NCI-H446 treated with DMSO at 0.1 percent for 48 hours (cell line): ENCODE measurements at places on chromosomes 13 and 19.
A peak's percentile ranks its signal among the peaks of the same experiment; 100 is the strongest.

GRCh38 chr19:19113040-19113626 is 25.1 kb downstream of the TMEM161A start:
- DNase-seq, result no peak

- peak; percentile 98 for DNase-seq
Measured at GRCh38 chr19:44741841-44742329, 6.6 kb upstream of the BCL3 start.

- no peak for DNase-seq
Measured at GRCh38 chr19:3618811-3619630, 7.6 kb downstream of the CACTIN start.

DNA sequence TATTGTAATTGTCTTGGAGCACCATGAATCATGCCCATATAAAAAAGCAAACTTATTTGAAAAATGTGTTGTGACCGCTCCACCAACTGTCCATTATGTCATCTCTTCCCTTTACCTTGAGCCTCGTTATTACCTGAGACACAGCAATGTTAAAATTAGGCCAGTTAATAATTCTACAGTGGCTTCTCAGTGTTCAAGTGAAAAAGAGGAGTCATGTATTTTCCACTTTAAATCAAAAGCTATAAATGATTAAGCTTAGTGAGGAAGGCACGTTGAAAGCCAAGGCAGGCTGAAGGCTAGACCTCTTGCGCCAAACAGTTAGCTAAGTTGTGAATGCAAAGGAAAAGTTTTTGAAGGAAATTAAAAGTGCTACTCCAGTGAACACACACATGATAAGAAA is 210.5 kb downstream of the GPC6 start:
- no peak for DNase-seq

DNA sequence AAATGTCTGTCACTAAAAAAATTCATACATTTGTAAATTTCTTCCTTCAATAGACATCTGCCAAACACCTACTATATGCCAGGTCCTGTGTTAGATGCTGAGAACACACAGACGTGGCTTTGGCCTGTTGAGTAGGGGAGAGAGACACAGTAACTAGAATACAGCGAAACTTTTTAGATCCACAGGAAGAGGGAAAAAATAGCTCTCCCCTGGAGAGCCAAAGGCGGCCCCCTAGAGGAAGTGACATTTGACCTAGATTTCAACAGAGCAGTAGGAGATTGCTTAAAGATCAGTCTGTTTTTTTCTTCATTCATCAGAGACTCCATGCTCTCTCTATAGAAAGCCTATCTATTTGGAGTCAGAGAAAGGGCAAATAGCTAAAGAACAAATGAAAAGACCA is 11.3 kb downstream of the LCP1 start:
- DNase-seq, result no peak

- no peak for DNase-seq
Measured at GRCh38 chr13:98217597-98217996, 40.5 kb upstream of the RNF113B start.

DNA sequence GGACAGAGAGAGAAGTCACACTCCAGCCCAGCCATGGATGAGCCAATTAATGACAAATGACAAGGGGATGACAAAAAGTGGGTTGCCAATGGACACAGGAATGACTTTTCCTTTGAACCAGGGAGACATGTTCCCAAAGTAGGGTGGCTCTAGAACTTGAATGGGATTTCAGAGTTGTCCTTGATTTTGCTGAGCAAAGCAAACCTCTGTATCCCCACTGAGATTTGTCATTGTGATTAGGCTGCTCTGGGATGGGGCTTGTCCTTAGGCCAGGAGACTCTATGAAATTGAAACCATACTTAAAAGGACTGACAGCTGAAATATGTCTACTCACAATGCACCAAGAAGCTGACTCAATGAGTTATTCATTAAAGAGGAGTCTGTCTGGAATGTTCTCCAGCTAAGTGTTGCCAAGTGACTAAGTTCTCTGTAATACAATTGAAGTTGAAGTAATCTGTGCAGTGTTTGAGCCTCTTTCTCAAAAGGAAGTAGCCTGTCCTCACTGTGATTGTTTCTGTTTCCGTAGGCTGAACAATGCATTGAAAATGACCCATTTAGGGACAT is 69.0 kb upstream of the PCDH9 start:
- DNase-seq, result peak; percentile 10

DNA sequence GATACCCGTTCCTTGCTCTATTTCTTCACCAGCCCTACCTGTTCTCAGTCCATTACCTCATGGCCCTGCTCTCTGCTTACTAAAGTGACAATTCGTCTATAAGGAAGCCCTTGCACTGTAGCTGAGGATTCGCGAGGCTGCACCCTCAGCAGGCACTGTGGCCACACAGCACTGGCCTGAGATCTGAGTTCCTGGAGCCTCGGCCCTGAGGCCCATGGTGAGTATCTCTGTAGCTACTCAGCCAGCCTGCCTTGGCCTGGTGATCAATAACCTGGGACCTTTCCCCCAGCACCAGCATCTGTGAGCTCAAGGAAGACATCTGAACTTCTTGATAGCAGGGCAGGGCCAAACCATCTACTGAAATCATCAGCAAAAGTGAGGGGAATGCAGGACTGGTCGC is 90.7 kb downstream of the RGCC start:
- DNase-seq, result no peak
